Mesenchymal stem cell (in vitro differentiated cells and primary cell): ENCODE measurements at places on chromosomes 1 and 21.
A peak's percentile ranks its signal among the peaks of the same experiment; 100 is the strongest.

DNA sequence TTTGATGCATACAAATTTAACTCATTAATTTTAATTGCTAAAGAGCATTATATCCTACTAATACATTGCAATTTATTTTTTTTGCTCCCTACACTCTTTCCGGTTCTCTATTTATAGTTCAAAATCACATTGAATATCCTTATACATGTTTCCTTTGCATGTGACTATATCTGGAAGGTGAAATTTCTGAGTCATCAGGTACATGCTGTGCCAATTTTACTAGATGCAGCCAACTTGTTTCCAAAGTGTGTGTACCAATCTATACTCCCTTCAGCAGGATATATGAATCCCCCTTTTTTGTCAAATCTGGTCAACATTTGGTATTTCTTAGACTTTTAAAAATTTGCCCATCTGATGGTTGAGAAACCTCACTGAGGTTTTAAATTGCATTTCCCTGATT is 602.9 kb upstream of the CAMK1G start:
- no peak for DNase-seq

DNA sequence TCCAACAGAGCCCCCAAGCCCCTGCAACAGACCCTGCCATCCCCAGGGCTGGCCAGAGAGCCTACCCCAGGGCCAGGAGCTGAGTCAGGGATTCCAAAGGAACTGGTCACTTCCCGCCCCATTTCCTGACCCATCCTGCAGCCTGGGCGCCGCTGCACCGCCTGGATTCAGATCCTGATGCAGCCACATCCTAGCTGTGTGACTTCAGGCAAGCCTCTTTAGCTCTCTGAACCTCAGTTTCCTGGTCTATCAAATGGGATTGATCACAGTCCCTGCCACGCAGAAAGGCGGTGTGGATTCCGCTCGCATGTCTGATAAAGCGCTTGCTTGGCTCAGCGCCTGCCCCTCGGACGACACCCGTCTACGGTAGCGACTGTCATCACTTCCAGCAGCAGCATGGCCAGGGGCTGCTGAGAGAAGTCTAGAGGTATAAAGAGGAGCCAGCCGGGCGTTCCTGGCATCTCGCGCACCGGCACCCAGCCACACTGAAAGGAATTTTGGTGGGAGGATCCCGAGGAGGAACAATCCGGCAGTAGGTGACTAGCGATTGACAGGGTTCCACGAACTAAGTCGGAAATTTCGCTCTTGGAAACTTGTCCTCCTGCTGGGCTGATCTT is 10.1 kb downstream of the EPHA2 start:
- peak; percentile 94 for DNase-seq

DNA sequence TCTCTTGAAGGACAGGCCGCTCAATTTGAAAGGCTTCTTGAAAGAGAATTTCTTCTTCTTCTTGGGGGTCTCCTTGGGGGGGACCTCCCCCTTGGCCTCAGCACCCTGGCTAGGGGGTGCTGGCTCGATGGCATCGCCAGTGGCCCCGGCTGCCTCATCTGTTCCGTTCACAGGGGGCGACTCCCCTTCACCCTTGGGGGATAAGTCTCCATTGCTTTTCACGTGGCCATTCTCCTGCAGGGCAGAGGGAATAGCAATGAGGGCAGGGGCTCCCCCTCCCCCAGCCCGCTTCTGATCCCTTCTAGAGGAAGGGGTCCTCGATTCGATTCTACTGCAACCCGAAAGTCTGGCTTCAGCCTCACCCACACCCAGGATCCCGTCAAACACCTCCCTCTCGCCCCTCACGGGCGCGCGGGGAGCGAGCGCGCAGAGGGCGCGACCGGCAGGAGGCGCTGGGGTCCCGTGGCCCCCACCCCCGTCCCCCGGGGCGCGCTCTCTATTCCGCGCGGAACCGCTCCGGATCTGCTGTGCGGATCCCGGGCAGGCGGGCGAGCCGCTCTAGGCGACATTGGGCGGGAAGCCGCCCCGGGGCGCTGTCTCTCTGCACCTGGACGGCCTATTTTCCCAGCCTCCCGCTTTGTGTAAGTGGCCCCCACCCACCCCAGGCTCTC is 1.0 kb downstream of the MARCKSL1 start:
- peak; percentile 51 for DNase-seq

GRCh38 chr21:32587120-32587519 is 1.8 kb upstream of the TCP10L start:
- DNase-seq, result no peak

GRCh38 chr1:9042272-9042671 is 16.0 kb upstream of the SLC2A7 start:
- DNase-seq, result no peak

- no peak for DNase-seq
Observed at GRCh38 chr1:245045087-245045881, 109.5 kb upstream of the KIF26B start.

DNA sequence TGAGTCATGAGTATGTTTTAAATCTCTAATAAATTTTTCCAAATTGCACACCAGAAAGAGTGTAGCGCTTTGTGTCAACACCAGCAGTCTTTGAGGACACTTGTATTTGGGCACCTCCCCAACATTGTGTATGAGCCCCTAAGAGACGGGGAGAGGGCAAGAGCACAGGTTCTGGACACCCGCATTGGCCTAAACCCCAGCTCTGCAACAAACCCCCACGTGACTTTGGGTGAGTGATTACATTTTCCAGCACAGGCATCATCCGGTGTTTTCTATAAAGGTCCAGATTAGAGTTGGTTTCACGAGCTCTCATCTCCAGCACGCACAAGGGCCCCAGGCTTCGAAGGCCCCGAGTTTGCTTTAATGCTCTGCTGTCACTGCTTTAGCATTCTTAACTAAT is 66.3 kb upstream of the SLC45A1 start:
- no peak for DNase-seq

DNA sequence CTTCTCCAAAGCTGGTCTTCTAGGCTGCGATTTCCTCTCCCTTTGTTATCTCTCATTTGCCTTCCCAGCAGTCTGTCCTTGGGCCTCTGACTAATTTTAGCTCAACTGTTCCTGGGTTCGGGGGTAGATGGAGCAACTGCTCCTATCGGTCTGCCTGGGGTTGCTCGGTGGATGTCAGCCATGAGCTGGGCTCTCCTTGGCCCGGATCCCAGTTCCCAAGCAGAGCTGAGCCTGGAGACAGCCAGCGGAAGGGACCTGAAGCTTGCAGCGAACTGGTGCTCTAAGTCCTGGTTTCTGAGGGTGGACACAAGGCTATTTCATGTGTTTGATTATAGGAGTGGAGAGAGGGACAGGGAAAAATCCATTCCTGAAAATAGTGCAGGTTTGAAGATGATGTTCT is 423.0 kb downstream of the RPS6KC1 start:
- no peak for DNase-seq

- DNase-seq, result peak; percentile 55
Observed at GRCh38 chr1:91891454-91891853, 5.5 kb upstream of the TGFBR3 start.

GRCh38 chr1:243428617-243429342 is 172.9 kb downstream of the SDCCAG8 start:
- DNase-seq, result no peak
